ENCODE measurements at places on chromosomes 1 and 21.

DNA sequence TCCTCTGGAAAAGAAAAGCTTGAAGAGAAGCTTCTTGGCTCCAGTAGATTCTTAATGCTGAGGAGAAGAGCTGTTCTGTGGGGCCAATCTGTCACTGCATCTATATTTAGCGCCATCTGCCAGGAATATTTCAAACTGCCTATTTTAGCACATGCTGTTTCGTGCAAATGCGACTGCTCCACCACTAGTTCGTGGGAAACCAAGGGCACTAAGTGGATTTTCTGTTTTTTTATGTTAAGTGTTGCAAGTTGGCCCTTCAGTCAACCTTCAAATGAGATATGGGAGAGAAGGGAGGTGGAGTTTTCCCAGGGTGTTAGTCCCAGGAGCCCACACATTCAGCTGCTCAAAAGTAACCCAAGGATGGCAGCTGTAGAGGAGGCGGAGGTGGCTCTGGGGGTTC, 91.9 kb downstream of the TSEN15 start:
- DNase-seq: no peak

DNA sequence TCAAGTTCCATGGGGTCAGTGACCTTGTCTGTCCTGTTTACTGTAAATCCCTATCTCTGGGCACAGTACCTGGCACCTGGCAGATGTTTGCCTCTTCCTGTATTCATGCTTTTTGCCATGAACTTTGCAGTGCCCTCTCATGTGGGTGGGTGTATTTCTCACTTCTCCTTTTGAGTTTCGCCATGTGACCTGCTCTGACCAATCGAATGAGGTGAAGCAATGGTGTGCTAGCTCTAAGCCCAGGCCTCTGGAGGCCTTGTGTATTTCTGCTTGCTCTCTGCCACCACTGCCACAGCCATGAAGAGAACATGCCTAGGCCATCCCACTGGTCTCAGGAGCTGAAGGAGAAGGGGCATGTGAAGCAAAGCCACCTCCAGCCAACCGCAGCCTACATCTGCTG, 185.5 kb upstream of the ZC3H12A start:
- DNase-seq: no peak

GRCh38 chr1:67019600-67020136, 34.3 kb downstream of the SLC35D1 start:
- DNase-seq: no peak

DNA sequence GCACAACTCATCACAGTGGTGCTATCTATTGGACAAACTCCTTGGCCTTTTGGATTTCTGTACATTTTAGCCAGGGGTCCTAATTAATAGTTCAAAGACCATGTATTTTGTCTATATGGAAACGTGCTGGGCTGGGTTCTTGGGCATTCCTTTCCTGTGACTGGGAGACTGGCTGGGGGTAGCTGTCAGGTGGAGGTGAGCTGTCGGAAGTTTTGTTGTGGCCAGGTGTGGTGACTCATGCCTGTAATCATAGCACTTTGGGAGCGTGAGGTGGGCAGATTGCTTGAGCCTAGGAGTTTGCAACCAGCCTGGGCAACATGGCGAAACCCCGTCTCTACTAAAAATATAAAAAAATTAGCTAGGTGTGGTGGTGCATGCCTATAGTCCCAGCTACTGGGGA, 392.4 kb downstream of the RPS6KC1 start:
- DNase-seq: no peak

DNA sequence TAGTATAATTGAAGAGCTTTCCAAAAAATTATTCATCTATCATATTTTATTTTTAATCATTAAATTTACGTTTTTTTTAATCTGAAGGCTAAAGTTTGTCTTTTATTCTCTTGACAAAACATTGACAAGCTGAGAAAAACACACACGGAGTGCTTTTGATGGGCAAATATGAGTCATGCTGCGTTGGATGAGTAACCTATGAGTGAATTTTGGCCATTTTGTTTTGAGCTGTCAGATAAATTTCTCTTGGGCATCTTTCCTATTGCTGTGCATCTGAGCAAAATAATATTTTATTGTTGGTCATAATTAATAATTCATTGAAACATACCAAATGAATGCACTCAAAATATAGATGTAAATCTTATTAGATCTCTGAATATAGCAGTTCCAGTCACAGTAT, 1144.1 kb upstream of the ADGRL2 start:
- no peak for DNase-seq

DNA sequence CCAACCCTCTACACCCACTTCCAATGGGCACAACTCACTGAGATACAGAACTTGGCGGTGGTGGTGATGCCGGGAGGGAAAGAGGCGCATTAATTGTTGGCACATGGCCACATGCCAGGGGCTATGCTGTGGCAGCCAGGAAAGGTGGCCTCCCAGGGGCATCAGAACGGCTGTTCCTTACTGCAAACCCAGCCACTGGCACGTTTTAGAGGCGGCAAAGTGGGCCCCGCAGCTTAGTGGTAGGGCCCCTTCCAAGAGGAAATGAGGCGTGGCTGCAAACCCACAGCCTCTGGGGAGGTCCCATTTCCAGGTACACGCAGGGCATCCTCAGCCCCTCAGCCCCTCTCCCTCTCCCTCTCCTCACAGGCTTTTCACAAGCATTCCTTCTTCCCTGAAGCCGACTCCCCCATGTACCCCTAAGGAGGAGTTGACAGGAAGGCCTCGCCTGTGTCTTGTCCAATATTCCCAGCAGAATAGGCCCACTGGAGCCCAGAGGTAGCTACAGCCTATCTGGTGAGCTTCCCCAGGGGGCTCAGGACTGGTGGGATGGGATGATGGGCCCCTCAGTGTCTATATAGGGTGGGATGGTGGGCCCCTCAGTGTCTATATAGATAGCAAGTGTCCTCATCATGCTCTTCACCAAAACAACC, 166.2 kb downstream of the CLIC6 start:
- no peak for DNase-seq

- no peak for DNase-seq
These were observed at the start of gene CD164L2 for GRCh38 chr1:27383039-27383605. Gene CD164L2, minus strand, starts transcription at chr1:27383333. Its CDS starts 94 bp downstream, at chr1:27383239.

- DNase-seq: no peak
These were observed 7.1 kb downstream of the RHBG start for GRCh38 chr1:156376146-156376545.

DNA sequence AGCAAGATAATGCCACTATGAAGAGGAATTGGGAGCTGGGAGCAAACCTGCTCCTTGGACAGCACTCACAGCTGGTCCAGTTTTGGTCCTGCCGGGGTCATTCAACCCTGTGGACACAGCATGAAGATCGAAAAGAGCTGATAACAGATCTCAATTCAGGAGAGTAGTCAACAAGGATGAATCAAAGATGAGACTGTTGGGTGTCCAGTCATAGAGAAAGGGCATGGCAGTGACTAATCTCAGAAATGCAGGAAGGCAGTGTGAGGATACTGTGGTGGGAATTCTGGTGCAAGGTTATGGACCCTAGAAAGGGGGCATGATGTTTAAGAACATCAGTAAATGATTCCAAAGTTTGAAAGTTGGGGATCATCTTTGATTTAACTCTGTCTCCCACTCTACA, 261.4 kb upstream of the ZP4 start:
- no peak for DNase-seq

GRCh38 chr1:226749467-226749866, 10.4 kb upstream of the ITPKB start:
- no peak for DNase-seq

- DNase-seq: no peak
These were observed 137.1 kb downstream of the PBX1 start for GRCh38 chr1:164695956-164696665.

DNA sequence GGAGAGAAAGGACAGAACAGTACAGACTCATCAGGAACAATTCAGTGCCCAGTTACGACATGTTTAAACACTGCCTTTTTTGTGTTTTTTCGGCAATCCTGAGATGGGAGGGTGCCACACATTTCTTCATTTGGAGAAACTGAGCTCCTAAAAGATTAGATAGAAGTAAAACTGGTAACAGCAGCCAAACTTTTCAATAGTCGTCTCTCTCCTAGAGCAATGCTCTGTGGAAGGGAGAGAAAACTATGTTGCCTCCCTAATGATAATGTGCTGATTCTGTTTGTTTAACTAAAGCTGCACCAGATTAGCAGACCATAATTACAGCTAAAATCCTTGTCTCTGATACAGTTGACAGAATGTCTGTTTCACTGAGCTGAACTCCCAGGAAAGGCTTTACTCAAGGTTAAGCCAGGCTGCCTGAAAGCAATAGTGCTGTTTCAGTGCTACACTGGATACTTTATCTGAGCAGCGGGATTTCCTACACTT, 76.2 kb upstream of the CXADR start:
- DNase-seq: no peak

DNA sequence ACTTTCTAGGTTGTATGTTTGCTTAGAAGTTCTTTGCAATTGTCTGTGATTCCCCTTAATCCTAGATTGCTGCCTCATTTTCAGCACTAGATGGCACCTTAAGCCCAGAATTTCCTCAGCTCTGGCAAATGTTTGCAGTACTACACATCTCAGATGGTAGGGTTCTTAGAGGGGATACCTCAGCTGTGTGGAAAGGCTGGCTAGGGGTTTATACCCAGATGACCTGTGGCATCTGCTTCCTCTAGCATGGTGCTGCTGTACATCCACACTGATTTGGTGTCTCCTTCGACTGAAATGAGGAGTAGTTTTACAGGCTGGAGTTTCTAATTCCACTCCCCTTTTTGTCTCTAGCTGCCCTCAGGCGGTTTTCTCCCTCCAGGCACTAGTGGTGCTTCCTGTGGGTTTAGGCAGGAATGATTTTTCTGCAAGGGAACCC, 23.5 kb downstream of the ASB17 start:
- DNase-seq: no peak

DNA sequence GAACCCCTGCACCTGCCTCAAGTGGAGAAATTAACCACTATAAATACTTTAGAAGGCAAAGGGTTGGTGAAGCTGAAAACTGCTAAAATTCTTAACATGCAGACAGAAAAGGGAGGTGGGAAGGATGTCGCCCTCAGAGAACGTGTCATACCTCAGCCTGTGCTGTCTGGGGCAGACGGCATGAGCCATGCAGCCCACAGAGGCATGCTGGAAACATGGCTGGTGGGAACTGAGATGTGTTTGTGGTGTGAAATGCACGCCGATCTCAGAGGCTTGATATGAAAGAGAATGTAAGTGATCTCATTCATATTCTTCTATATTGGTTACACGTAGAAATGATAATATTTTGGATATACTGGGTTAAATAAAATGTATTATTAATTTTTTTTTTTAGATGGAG, 16.3 kb downstream of the AGPAT3 start:
- DNase-seq: no peak

GRCh38 chr1:33087677-33088076, 6.7 kb downstream of the AZIN2 start:
- no peak for DNase-seq

DNA sequence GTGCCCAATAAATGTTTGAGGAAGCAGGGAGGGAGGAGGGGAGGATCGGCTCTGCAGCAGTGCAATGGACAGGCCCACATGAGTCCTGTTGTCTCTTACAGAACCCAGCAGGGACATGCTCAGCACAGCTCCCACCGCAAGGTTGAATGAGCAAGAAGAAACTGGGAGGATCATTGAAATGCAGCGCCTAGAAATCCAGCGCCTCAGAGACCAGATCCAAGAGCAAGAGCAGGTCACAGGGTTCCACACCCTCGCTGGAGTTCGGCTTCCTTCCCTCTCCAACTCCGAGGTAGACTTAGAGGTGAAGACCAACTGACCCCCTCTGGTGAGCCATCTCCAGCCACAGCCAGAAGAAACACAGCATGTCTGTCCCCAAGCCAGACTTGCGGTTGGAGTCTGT, 15.9 kb upstream of the TMEM125 start:
- DNase-seq: no peak

GRCh38 chr1:151934048-151934493, 24.8 kb upstream of the THEM4 start:
- no peak for DNase-seq

DNA sequence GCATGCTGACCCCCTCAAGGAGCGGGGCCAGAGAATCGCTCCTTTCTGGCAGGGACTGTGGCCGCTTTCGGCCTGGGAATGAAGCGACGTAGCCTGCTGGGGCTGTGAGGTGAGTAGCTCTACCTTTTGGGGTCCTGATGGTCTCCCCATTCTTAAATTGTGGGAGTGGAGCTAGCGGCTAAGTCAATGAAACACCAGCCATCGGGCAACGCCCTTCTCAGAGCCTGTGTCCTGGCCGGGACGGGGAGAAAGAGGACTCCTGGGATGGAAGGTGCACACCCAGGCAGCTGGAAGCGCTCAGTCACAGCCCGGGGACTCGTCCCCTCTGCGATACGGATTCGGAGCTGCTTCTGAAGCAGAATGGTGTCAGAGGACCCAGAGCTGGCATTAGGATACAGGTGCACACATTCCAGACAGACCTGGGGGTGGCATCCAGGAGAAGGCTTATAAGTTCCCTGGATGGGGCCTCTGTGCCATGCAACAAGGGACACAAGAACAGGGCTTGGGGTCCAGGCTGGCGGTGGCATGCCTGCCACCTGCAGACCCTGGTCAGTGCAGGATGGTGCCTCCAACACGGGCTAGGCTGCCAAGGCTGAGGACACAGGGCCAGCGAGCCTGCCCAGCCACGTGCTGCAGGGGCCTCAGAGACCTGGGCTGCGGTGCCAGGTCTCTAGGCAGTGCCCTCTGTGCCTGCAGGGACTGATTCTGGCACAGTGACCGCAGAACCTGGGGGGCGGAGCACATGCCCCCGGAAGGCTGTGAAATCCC, 945 bp upstream of the WNT9A start:
- no peak for DNase-seq

GRCh38 chr1:205597691-205598314, 34.0 kb downstream of the ELK4 start:
- peak; percentile 72 for DNase-seq

GRCh38 chr1:7298749-7299151, 472.3 kb upstream of the VAMP3 start:
- no peak for DNase-seq

GRCh38 chr1:161486806-161487741, 18.2 kb upstream of the FCGR2A start:
- peak; percentile 51 for DNase-seq

GRCh38 chr1:117313555-117313954, 53.7 kb upstream of the MAN1A2 start:
- DNase-seq: no peak

- DNase-seq: no peak
These were observed 499 bp upstream of the C4BPB start for GRCh38 chr1:207088161-207088560.

GRCh38 chr1:55347866-55348265, 132.7 kb upstream of the USP24 start:
- DNase-seq: no peak

Data from Right ventricle myocardium superior (tissue), 1 donor.